AG08396 (cell line): ENCODE measurements at places on chromosomes 4 and X.

GRCh38 chr4:2796849-2797544 lies 4.1 kb downstream of the SH3BP2 start:
- no peak for DNase-seq

DNA sequence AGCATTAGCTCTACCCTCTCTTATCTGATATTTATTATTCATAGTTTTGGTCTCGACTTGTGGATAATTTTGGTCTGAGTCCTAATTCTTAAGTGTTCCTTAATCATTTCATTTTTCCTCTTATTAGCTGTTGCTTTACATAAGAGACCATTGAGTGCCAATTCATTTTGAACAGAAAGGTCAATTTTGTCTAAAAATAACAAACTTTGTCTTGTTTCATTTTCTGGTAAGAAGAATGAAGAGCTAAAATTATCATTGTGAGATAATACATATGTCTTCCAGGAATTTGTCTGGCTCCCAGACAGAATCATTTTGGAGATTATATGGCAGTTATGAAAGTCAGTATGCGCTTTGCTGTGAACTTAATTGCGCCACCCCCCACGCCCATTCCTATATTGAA lies 1471.8 kb downstream of the PCDH7 start:
- no peak for DNase-seq

DNA sequence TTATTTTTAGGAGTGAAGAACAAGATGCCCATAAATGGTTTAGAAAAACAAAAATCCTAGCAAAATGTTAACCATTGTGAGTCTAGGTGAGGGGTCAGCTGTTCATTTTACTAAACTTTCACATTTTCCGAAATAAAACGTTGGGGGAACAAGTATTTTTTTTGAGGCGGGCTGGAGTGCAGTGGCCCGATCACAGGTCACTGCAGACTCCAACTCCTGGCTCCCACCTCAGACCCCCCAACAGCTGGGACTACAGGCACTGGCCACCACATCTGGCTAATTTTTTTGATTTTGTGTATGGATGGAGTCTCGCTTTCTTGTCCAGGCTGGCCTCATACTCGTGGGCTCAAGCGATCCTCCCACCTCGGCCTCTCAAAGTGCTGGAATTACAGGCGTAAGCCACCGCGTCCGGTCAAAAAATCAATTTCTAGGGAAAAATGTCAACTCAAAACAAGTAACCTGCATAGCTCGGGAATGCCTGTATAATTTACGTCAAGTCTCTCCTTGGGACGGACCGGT lies 742 bp upstream of the TAF1 start:
- no peak for DNase-seq

- DNase-seq: no peak
Observed at GRCh38 chr4:113919145-113919544, 60.3 kb downstream of the ARSJ start.

GRCh38 chrX:107672955-107673378 lies 44.7 kb downstream of the PRPS1 start:
- no peak for DNase-seq

- no peak for DNase-seq
Observed at GRCh38 chr4:44544158-44544557, 95.5 kb upstream of the KCTD8 start.

DNA sequence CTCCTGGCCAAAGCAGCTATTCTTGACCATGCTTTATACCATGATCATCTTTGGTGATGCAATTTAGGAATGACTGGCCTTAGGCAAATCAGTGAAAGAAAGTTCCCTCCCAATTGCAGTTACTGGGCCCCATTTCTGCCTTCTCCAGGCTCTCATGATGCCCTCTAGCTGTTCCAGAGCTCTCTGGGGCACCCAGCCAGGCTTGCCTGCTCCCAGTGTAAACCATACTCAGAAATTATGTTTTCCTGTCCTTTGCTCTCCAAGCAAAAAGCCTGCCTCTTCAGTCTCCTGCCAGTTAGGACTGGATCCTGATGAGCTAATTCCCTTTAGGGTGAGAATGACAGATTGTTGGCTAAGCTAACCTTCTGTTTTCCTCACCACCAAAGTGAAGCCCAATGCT lies 85.3 kb upstream of the RBPJ start:
- peak; percentile 64 for DNase-seq

GRCh38 chr4:2786152-2786671 lies 6.7 kb upstream of the SH3BP2 start:
- no peak for DNase-seq

GRCh38 chr4:173513651-173514050 lies 16.4 kb downstream of the HAND2 start:
- no peak for DNase-seq

GRCh38 chr4:184850431-184851199 lies 24.8 kb upstream of the ACSL1 start:
- no peak for DNase-seq

GRCh38 chr4:94827481-94828110 lies 69.8 kb downstream of the BMPR1B start:
- DNase-seq: peak; percentile 55

GRCh38 chr4:152687974-152688599 lies 8.3 kb upstream of the TMEM154 start:
- no peak for DNase-seq

GRCh38 chr4:48879561-48880442 lies 26.8 kb downstream of the OCIAD2 start:
- DNase-seq: no peak

GRCh38 chrX:18769812-18770573 lies 62.5 kb downstream of the PPEF1 start:
- no peak for DNase-seq

GRCh38 chr4:151955721-151956380 lies 195.0 kb upstream of the GATB start:
- DNase-seq: no peak

GRCh38 chr4:140080883-140081282 lies 73.1 kb downstream of the MAML3 start:
- DNase-seq: no peak

DNA sequence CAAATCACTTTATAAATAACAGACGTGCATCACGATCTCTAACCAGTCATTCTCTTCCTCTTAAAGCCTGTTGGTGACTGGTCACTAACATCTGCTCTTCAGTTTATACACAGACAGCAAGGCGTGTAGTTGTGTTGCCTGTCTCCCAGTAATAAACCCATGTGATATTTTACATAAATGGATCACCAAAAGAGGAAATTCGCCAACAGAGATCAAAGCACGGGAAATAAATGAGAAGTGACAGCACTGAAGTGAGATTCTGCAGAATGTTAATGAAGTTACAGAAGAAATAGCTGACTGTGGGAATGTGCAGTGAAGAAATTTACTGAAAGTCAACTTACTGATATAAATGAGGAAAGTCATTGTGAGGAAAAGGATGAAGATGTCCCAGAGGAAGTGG lies 47.0 kb downstream of the AFF1 start:
- no peak for DNase-seq

- DNase-seq: peak; percentile 56
Observed at GRCh38 chr4:2417765-2418649, at the start of gene ZFYVE28. Gene ZFYVE28 (minus strand): TSS chr4:2418645. CDS start chr4:2418323, 322 bp downstream.
